Putamen (tissue), 1 donor: ENCODE measurements at places on chromosomes 2 and 18.

DNA sequence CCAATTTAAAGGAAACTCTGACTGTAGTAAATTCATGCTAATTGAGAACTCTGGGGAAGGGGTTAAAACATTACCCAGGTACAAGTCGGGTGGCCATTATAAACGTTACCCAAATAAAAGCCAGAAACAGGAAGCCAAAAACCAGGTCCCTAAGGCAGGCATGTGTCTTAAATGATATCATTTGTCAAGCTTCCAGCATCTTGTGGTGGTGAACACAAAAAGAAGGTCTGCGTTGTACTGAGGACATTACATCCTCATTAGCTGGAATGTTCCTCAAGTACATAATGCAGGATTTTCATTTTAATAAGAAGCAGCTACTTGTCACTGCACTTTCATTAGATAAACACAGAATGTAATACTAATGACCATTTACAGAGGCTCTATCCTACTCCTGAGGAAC, 10.9 kb downstream of the PTGR3 start:
- DNase-seq: no peak

DNA sequence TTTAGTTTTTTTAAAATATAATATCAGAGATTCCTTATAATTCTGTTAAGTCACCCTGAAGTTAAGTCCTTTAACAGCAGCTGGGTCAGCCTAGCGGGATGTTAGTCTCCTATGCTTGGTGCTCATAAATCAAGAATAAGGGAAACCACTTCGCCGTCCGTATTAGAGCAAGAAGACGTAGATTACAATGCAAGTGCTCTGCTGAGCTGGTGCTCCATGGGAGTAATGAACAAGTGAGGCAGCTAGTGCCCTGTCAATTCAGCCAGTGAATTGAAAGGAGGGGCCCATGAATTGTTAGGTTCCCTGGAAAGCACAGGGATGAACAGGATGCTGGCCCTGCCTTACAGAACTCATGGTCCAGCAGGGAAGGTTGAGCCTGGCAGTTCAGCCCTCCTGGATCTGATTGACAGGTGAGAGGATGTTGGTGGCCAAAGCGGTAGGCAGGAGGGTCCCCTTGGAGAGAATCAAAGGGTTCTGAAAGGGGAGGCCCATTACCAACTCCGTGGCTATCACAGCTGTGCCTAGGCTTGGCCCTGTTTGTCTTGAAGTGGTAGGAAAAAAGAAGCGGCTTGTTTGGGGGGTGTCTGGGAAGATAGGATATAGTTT, 30.8 kb downstream of the PLB1 start:
- no peak for DNase-seq

DNA sequence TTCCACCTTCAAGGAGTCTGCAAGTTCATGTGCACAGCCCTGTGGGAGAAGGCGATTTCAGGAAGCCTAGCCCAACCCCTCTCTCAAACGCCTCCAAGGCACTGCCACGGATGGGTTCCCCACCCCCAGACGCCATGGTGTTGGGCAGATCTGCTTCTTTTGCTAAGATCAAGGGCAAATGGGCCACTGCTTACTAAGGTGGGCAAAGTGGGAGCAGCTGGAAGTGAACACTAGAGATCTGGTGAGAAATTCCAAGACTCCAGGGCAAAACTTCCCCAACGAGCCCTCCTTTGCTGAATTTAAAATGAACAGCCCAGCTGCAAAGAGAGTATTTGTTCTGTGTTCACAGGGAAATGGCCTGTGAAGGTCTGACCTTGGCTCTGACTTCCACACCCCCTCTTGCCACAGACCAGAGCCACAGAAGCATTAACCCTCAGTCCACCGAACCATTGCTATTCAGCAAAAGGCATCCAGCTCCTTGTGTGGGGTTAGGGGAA, 45.1 kb upstream of the ZBTB7C start:
- no peak for DNase-seq

GRCh38 chr2:140698636-140699035, 1432.2 kb downstream of the LRP1B start:
- DNase-seq: no peak

GRCh38 chr2:132252894-132253264, 91.1 kb upstream of the ANKRD30BL start:
- DNase-seq: no peak

DNA sequence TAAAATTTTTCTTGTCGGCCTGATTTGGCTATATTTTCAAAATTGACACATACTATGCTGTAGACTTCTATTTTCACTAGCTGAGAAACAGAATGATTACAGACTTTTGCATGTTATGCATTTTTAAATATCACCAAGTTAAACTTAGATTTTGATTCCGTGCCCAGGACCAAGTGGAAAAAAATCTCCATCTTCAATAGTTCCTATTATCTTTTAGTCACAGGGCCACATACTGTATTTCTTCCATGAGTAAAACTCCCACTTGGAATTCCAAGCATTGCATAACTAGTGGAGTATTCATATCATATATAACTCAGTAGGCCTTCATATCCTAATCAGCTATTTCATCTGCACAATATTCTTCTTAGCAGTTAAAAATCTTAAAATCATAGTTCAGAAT, 470.9 kb downstream of the ARHGAP15 start:
- no peak for DNase-seq

GRCh38 chr2:636641-637405, 40.4 kb downstream of the TMEM18 start:
- DNase-seq: peak; percentile 53

- no peak for DNase-seq
Observed at GRCh38 chr18:56353663-56354260, 284.6 kb downstream of the TXNL1 start.

DNA sequence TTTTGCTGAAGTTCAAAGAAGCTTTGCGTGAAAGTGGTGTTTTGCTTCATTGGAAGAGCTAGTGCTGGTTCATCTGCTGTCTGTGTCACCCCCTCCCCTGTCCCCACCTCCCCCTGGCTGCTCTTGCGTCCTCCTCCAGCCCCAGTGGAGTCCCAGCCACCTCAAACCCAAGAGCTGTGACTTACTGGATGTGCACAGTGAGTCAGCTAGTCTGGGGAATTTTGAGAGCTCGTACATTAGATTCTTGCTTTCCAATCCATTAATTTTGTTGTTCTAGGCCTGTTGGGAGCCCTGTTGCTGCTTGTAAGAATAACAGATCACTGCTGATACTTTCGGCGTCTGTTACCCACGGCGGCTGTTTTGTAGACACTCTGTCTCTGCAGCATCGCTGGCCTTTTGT, 412.1 kb downstream of the TSN start:
- DNase-seq: no peak

GRCh38 chr2:168592181-168592831, 136.2 kb downstream of the CERS6 start:
- DNase-seq: no peak

- DNase-seq: no peak
Observed at GRCh38 chr2:161420406-161421074, 4.4 kb downstream of the TBR1 start.

DNA sequence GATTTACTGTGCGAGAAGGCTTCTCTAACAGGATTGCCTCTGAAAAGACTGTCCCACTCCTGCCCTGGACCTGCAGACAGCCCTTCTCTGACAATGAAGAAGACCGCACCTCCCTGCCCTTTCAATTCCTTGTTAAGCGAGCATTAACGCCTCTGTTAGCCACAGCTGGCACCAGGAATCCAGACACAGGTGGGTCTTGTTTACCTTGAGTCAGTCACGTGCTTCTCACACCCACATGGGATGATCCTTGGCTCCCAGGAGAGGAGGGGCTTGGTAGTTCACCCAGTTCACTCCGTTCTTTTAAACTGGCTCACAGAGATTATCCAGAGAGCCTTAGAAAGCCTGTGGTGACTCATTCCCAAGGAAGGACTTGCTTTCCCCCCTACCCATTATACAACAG, 410.5 kb upstream of the MEIS1 start:
- DNase-seq: no peak

DNA sequence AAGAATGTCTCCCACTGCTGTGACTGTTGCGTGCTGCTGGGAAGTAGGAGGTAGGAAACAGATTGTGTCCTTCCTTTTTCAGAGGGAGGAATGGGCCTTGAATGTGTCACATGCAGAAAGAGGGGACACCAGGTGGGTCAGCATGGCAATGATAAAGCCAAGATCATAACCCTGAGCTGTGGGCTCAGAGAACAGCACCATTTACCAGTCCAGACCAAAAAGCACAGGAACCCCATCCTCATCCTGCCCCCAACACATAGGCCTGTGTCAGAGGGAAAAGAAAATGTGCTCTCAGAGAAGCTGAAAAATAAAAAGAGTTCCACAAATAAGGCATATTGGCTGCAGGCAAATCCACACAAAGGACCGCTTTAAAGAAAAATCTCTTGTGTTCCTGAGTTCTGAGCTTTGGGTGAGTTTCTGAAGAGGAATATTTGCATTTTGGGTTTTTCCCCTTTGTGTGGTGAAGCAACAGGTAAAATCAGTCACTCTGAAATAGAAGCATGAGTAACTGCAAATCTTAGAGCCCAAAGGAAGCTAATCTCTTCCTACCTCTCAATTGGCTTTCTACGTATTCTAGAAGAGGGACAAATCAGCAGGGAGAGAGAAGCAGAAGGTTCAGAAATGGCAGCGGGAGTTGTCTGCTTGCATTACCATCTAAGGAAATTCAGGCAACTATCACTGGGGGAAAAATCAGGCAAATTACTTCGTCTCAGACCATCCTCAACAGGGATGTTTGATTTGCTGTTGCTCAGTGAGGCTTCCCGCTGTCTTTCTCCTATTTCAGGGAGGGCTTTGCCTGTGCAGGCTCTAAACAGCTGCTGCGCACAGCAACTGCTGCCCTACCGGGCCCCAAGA, 106.8 kb downstream of the BCL11A start:
- no peak for DNase-seq

DNA sequence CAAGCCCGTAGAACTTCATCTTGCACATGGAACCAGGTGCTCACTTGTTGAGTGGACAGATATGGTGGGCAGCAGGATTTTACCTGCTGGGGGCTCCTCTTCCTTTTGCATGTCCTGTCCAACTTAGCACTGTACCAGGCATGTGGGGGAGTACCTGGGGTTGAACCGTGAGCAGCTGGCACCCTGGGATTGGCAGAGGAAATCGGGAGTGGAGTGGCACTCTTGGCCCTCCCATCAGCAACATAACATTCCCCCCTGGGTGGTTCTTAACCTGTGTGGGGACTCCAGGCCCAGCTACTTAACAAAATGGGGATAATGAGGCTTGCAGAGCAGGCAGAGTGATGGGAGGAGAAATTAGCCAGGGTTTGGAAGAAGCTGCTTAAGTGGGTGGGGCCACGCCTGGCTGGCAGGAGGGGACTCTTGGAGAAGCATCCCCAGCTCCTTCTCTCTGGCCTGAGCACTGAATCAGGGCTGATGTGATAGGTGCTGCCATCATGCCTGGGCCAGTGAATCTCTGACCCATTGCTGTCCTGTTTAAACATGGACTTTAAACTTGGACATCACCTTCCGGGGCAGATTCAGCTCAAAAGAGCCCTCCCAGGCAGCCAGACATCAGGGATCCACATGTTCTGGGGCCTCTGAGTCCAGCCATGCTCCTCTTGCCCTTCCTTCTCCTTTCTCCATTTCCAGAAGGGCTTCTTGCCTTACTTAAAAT, 15.5 kb downstream of the FOSL2 start:
- no peak for DNase-seq

DNA sequence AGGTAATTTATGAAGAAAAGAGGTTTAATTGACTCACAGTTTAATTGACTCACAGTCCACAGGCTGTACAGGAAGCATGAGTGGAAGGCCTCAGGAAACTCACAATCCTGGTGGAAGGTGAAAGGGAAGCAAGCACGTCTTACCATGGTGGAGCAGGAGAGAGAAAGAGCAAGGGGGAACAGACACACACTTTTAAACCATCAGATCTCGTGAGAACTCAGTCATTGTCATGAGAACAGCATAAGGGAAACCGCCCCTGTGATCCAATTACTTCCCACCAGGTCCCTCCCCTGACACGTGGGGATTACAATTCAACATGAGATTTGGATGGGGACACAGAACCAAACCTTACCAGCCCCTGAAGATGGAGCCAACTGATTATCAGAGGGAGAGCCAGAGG, 11.2 kb upstream of the PUM2 start:
- no peak for DNase-seq

DNA sequence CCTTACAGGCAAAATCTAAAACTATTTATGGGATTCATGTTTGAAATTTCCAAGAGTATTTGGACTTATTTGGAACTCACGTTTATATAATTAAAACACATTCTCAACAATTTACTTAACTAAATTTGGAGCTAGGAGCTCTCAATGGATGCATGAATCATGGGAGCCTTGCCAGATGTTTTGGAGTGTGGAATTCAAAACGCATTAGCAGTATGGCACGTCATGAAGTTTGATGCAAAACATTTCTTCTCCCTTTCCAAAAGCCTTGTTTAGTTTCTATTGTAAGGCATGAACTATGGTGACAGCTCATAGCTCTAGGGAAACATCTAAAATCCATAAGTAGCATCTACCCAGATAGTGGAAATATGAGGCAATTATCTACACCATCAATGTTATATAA, 701.6 kb downstream of the SATB2 start:
- DNase-seq: no peak

DNA sequence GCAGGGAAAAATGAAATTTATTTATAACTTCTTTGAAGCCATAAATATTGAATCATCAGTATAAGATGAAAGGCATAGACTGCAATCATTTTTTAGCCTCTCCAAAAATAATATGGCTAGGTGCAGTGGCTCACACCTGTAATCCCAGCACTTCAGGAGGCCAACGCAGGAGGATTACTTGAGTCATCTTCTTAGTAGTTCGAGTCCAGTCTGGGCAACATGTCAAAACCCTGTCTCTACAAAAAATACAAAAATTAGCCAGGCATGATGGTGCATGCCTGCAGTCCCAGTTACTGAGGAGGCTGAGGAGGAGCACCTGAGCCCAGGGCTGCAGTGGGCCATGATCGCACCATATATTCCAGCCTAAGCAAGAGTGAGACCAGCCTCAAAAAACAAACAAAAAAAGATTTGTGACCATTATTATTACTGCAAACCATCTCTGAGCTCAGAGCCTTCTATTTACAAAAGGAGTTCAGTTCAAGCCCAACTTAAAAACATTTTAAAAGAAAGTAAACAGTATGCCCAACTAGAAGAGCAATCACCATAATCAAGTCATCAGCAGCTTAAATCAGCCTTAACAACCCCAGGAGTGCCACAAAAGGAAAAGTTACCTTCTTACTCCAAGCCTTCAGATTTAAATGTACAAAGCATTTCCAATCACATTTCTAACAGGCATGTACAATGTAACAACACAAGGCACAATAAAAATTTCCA, 37.5 kb downstream of the KCNG3 start:
- DNase-seq: no peak

GRCh38 chr2:61993422-61994024, 88.0 kb downstream of the COMMD1 start:
- peak; percentile 39 for DNase-seq

GRCh38 chr2:159508140-159508539, 108.2 kb downstream of the BAZ2B start:
- no peak for DNase-seq

GRCh38 chr2:181430406-181431118, 26.6 kb upstream of the ITGA4 start:
- DNase-seq: no peak

- no peak for DNase-seq
Observed at GRCh38 chr18:23828426-23828825, 139.2 kb downstream of the LAMA3 start.

- DNase-seq: no peak
Observed at GRCh38 chr18:22658318-22658717, 240.6 kb upstream of the CTAGE1 start.

- DNase-seq: no peak
Observed at GRCh38 chr2:222228054-222228453, 70.7 kb downstream of the PAX3 start.
